GM13977 (cell line): ENCODE measurements at places on chromosomes 6 and 20.

DNA sequence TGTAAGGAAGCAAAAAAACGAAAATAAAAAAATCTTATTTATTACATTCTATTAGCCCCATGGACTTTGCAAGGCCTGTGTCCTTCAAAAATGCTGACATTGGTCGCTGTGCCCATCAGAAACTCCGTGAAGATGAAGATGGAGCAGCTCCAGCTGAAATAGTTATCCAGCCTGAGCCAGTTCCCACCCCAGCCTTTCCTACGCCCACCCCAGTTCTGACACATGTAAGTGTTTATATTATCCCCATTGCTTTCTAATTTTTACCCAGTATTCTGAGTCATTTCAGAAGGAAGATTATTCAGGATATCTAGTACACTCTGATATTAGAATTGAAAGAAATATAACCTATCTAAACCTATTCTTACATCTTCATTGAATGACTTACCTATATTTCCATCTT, 217.7 kb downstream of the ARHGAP18 start:
- no peak for DNase-seq

- DNase-seq = no peak
These were observed 284.5 kb downstream of the PRKN start for GRCh38 chr6:162443101-162443500.

GRCh38 chr20:53494753-53495152, 98.9 kb downstream of the ZNF217 start:
- no peak for DNase-seq

GRCh38 chr20:7971536-7972280, 31.4 kb upstream of the HAO1 start:
- no peak for DNase-seq

DNA sequence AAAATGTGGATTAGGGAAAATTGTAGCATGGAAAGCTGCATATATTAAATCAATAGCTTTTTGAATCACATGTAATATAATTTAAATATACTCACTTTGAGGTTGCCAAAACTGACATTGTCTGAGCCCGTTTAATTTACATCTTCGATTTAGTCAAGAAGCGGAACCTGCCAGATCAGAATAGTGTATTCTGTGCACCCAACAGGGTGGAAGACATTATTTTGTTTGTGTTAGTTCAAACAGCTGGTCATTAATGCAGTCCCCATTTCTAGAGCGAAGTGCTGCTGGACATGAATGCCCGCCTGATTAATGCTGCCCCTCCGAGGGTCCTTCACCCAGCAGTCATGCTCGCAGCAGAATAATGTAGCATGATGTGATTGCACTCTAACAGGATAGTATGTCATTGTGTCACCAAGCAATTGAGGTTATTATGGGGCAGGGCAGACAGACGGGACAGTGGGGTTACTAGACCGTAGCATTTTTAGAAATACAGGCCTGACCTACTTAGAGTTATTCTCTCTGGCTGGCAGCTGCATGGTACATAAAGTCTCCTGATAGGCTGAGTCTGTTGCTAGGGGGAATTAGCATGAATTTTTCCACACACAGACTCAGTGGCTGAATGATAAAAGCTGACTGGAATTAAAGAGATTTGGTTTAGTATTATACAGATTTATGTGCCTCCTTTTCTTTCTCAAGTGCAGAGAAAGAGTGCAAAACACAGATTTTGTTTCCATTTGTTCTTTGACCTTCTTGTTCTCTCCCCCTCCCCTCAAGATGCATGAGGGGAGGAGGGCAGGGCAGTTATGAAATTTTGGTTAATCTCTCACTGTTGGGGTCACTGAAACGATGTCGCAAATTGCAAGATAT, 147.1 kb downstream of the PRL start:
- no peak for DNase-seq

DNA sequence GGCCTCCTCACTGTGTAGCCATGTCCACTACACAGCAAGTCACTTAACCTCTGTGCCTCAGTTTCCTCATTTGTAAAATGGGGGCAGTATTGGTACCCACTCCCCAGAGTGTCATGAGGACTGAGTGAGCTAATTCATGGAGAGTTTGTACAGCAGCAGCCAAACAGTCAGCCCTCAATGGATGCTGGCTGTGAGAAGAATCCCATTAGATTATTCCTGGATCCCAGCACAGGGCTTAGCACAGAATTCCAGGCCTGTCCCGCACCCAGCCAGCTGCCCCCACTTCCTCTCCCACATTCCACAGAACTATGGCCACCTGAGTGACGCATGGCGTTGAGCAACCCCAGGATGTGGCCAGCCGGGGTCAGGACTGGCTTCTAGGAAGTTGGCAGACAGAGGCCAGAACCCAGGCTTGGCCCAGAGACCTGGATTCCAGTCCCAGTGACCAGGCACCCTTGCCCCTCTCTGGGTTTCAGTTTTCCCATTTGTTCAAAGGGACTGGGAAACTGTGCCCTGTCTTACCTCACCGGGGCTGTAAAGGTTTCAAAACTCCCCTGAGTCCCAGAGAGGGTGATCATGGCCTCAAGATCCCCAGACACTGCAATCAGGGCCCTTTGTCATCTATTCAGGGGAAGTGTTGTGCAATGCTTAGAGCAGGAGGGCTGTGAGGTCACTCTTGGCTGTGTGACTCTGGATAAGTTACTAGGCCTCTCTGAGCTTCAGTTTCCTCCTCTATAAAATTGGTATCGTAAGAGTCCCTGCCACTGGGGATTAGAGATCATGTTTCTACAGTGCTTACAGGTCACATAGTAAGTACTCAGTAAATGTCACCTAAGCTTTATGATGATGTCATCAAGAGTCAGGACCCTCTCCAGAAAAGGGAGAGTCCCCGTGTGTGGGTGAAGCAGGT, 3.0 kb upstream of the TGM2 start:
- DNase-seq = no peak

DNA sequence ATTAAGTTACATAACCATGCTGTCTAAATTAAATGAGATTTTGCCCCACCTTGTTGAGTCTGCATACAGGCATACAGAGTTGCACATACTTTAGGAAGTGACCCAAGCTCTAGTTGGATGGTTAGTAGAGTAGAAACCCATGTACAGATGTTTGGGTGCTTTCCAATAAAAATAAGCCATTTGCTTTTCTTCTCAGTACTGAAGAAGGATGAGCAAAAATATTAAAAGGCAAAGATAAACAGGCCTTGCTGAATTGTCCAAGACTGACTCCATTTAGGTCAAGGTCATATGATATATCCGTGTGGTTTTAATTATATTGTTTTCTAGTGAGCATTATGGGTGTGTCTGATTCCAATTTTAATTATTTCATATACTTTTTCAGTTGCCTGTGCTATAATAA, 589.4 kb downstream of the RFPL4B start:
- no peak for DNase-seq

DNA sequence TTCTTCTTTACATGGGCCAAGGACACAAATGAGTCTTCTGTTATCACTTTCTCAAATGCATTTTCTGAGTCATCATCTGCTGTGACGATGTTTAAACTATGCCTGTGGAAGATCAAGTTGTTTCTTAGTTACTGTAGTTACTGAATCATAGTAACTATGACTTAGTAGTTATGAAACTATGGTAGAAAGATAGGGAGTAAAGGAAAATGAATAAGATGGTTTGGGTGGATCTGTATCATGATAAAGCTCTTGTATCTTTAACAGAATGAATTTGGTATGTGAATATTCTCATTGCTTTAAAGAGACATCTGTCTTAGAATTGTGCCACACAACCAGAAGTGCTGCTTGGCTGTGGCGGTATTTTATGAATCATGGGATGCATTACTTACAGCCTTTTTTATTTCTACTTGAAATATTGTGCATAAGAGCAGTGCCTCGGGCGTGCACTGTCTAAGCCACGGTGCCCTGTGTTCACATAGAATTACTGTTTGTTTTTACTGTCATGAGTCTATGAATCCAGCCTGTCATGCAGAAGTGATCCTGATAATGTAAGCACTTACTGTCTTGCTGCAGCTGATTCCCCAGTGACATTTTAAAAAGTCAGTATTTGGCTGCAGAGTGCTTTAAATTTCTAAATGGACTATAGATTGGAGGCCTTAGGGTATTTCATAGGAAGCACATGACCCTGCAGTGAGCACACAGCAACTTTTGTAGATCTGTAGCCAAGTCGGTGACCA, 215.2 kb downstream of the TMEM242 start:
- DNase-seq = no peak

- DNase-seq = no peak
These were observed 3.1 kb upstream of the MRGBP start for GRCh38 chr20:62792940-62793756.

GRCh38 chr20:39778847-39779604, 816.9 kb downstream of the DHX35 start:
- no peak for DNase-seq

- no peak for DNase-seq
These were observed 466.1 kb downstream of the BTBD3 start for GRCh38 chr20:12383821-12384220.

DNA sequence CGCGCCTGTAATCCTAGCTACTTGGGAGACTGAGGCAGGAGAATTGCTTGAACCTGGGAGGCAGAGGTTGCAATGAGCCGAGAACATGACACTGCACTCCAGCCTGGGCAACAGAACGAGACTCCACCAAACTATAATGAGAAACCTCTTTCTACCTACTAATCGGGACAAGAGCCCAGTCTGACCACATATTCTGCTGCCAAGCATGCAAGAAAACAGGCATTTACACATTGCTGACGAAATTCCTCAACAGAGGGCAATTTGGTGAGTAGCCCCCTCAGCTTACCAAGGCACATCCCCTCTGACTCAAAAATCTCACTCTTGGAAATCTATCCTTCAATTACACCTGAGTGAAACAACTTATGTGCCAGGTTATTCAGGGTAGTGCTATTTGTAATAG, 81.2 kb downstream of the SLC23A2 start:
- DNase-seq = no peak

DNA sequence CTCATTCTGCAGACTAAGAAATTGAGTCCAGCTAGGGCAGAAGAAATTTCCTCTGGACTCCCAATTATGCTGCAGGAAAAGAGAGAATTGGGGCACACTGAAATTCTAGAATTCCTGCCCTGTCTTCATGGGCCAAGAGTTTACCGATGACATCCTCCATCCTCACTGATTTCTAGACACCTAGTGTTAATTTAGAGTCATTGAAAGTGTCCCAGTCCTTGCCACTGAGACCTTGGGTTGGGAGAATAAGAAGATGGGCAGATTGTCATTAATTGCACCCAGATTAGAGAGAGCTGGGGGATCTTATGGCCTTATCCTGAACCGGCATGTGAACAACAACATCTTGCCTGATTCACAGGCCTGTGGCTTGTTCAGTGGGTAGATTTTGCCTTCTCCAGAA, 29.0 kb downstream of the ANGPT4 start:
- no peak for DNase-seq
